Activated B cell treated with CpG ODN at 0.5 μM for 24 hours (primary cell): ENCODE measurements at places on chromosomes 4 and X.

GRCh38 chrX:130100180-130100579 is 10.1 kb downstream of the ELF4 start:
- H3K4me1 ChIP-seq, result peaks cover 63% of the 10 kb centered on the region
- no peak for DNase-seq
- H3K27ac ChIP-seq, result peak overlapping the region; percentile 18

GRCh38 chr4:111689214-111689613 is 456.0 kb upstream of the FAM241A start:
- H3K27me3 ChIP-seq, result no peaks in the 10 kb centered on the region
- H3K36me3 ChIP-seq, result no peaks in the 10 kb centered on the region
- H3K4me1 ChIP-seq, result no peaks in the 10 kb centered on the region
- DNase-seq, result no peak

GRCh38 chr4:122728856-122729255 is 3.6 kb upstream of the BBS12 start:
- no peak overlapping the region for H3K27ac ChIP-seq
- no peak overlapping the region for H3K4me3 ChIP-seq
- no peak for DNase-seq
- H3K27me3 ChIP-seq, result peaks cover 17% of the 10 kb centered on the region

GRCh38 chr4:57320217-57320616 is 210.0 kb upstream of the IGFBP7 start:
- H3K36me3 ChIP-seq, result no peaks in the 10 kb centered on the region
- DNase-seq, result no peak
- no peak overlapping the region for H3K4me3 ChIP-seq
- H3K27me3 ChIP-seq, result no peaks in the 10 kb centered on the region
- H3K27ac ChIP-seq, result no peak overlapping the region
- no peaks in the 10 kb centered on the region for H3K4me1 ChIP-seq

- no peaks in the 10 kb centered on the region for H3K36me3 ChIP-seq
- no peak for DNase-seq
- no peak overlapping the region for H3K4me3 ChIP-seq
- H3K4me1 ChIP-seq, result no peaks in the 10 kb centered on the region
Observed at GRCh38 chrX:40908026-40908425, 172.7 kb upstream of the MED14 start.

- H3K4me3 ChIP-seq, result no peak overlapping the region
- DNase-seq, result no peak
- peaks cover 9% of the 10 kb centered on the region for H3K4me1 ChIP-seq
- peaks cover 22% of the 10 kb centered on the region for H3K27me3 ChIP-seq
- no peak overlapping the region for H3K27ac ChIP-seq
- no peaks in the 10 kb centered on the region for H3K36me3 ChIP-seq
Observed at GRCh38 chr4:86894455-86894854, 2.2 kb upstream of the C4orf36 start.

- no peaks in the 10 kb centered on the region for H3K4me1 ChIP-seq
- no peak overlapping the region for H3K27ac ChIP-seq
- DNase-seq, result no peak
- no peak overlapping the region for H3K4me3 ChIP-seq
Observed at GRCh38 chrX:47351706-47352105, 18.7 kb upstream of the ZNF157 start.

DNA sequence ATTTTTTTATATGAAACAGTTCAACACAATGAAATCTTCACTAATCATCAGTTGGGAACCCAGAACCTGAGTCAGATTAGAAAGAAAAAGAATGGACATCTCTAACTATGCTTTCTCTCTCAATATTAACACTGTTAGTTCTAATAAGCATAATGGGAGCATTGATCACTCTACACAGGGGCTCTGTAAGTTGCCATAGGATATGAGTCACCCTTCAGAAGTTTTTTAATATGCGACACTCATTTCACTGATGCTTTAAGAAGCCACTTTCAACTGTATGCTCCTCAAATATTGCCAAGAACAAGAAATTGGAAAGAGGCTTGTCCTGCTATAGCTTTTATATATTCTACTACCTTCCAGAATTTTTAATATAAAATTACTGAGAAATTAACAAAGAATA is 187.0 kb downstream of the AASDH start:
- H3K27me3 ChIP-seq, result no peaks in the 10 kb centered on the region
- DNase-seq, result no peak
- H3K4me3 ChIP-seq, result no peak overlapping the region
- peaks cover 3% of the 10 kb centered on the region for H3K4me1 ChIP-seq
- H3K36me3 ChIP-seq, result no peaks in the 10 kb centered on the region

- DNase-seq, result no peak
- H3K4me1 ChIP-seq, result no peaks in the 10 kb centered on the region
Observed at GRCh38 chrX:44705817-44706551, 137.8 kb upstream of the DUSP21 start.

- no peak overlapping the region for H3K4me3 ChIP-seq
- peaks cover 1% of the 10 kb centered on the region for H3K4me1 ChIP-seq
- H3K27ac ChIP-seq, result no peak overlapping the region
- H3K27me3 ChIP-seq, result no peaks in the 10 kb centered on the region
- DNase-seq, result no peak
- peaks cover 18% of the 10 kb centered on the region for H3K36me3 ChIP-seq
Observed at GRCh38 chrX:49106930-49107329, 16.6 kb downstream of the GPKOW start.

GRCh38 chr4:26941951-26942350 is 81.3 kb downstream of the STIM2 start:
- H3K4me3 ChIP-seq, result no peak overlapping the region
- H3K36me3 ChIP-seq, result peaks cover 14% of the 10 kb centered on the region
- no peaks in the 10 kb centered on the region for H3K27me3 ChIP-seq

- H3K27ac ChIP-seq, result no peak overlapping the region
- H3K27me3 ChIP-seq, result no peaks in the 10 kb centered on the region
- H3K36me3 ChIP-seq, result peaks cover 12% of the 10 kb centered on the region
- DNase-seq, result no peak
- H3K4me3 ChIP-seq, result no peak overlapping the region
Observed at GRCh38 chrX:155065035-155065734, 5.8 kb downstream of the CMC4 start.

- peaks cover 2% of the 10 kb centered on the region for H3K27me3 ChIP-seq
- DNase-seq, result no peak
- H3K4me3 ChIP-seq, result no peak overlapping the region
- H3K4me1 ChIP-seq, result peaks cover 31% of the 10 kb centered on the region
- no peaks in the 10 kb centered on the region for H3K36me3 ChIP-seq
Observed at GRCh38 chr4:54945838-54946237, 179.6 kb downstream of the KDR start.

DNA sequence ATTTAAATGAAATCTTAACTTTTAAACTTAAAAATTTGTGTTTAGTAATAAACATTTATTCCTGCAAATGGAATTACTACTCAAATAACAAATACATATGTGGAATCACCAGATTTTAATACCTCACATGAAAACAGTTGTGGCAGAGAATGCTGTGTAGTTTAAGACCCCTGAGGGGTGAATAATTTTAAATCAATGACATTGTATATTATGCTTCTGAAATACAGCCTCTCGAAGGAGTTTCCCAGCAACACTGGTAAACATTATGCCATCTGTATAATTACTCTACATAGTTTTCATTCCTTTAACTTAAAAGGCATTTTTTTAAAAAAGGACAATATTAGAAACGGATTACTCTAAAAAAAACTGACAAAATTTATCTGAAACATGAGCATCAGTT is 2313.3 kb downstream of the ARAP2 start:
- no peaks in the 10 kb centered on the region for H3K4me1 ChIP-seq
- H3K4me3 ChIP-seq, result no peak overlapping the region
- H3K27me3 ChIP-seq, result no peaks in the 10 kb centered on the region
- DNase-seq, result no peak

DNA sequence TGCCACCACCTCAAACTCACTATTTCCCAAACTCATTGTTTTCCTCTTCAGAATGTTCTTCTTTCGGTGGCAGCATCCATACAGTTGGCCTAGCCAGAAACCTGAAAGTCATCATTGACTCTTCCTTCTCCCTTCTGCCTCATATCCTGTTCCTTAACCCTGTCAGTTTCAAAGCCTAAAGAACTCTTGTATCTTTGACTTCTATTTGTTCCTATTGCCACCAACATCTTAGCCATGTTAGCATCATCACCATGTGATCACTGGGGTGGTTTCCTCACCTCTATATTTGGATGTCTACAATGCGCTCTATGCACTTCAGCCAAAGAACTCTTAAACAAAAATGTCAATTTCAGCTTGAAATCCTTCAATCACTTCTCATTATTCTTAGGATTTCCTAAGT is 29.0 kb downstream of the DDX60L start:
- peaks cover 6% of the 10 kb centered on the region for H3K4me1 ChIP-seq
- H3K27ac ChIP-seq, result no peak overlapping the region
- no peak for DNase-seq
- no peak overlapping the region for H3K4me3 ChIP-seq

- DNase-seq, result no peak
- no peak overlapping the region for H3K27ac ChIP-seq
- H3K27me3 ChIP-seq, result no peaks in the 10 kb centered on the region
- peaks cover 5% of the 10 kb centered on the region for H3K4me1 ChIP-seq
Observed at GRCh38 chrX:109841257-109841656, 108.2 kb upstream of the ACSL4 start.

GRCh38 chrX:51608766-51609165 is 9.9 kb downstream of the CENPVL3 start:
- H3K4me3 ChIP-seq, result no peak overlapping the region
- H3K27me3 ChIP-seq, result peaks cover 2% of the 10 kb centered on the region
- H3K36me3 ChIP-seq, result no peaks in the 10 kb centered on the region
- H3K27ac ChIP-seq, result no peak overlapping the region

GRCh38 chr4:78667325-78667724 is 108.8 kb upstream of the BMP2K start:
- H3K4me1 ChIP-seq, result peaks cover 85% of the 10 kb centered on the region
- peak overlapping the region; percentile 83 for H3K27ac ChIP-seq
- no peak for DNase-seq

DNA sequence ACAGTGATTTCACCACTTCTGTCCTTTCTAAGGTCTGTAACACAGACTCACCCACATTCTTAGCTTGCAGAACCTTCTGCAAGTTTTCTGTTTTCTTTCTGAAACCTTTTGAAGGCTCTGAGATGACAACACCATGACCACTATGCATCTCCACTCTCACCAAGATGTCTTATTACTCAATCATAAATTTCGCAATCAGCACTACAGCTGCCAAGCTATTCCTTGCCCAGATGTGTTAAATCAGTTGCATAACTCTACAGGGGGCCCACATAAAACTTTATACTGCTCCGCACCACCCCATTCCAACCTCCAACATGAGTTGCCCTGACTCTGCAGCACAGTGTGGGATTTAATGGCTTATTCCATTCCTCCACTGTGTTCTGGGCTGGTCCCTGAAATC is 229.9 kb downstream of the COL25A1 start:
- no peaks in the 10 kb centered on the region for H3K36me3 ChIP-seq
- DNase-seq, result no peak
- H3K4me1 ChIP-seq, result no peaks in the 10 kb centered on the region
- no peak overlapping the region for H3K27ac ChIP-seq

GRCh38 chr4:77790146-77790545 is 29.0 kb downstream of the CNOT6L start:
- peaks cover 17% of the 10 kb centered on the region for H3K36me3 ChIP-seq
- no peak for DNase-seq
- no peaks in the 10 kb centered on the region for H3K27me3 ChIP-seq
- H3K4me1 ChIP-seq, result peaks cover 42% of the 10 kb centered on the region
- H3K27ac ChIP-seq, result no peak overlapping the region

DNA sequence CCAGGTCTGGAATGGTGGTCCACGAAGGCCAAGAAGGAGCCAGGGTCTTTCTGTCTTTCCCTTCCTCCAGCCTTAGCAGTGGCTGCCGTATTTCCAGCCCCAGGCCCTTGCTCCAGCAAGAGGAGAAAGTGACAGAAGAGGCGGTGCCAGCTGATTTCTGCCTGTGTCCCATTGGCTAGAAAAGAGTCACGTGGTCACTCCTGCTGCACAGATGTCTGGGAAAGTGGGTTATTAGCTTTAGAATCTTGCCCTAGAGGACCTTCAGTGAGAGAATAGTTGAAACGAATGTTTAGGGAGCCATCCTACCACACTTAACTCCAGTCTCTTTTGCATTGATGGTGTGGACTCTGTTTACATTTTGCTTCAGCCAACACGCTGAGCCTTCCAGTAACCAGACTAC is 99.3 kb upstream of the BCOR start:
- DNase-seq, result no peak
- H3K4me1 ChIP-seq, result peaks cover 9% of the 10 kb centered on the region
- H3K36me3 ChIP-seq, result no peaks in the 10 kb centered on the region
- no peaks in the 10 kb centered on the region for H3K27me3 ChIP-seq

- peaks cover 4% of the 10 kb centered on the region for H3K4me1 ChIP-seq
- no peak overlapping the region for H3K4me3 ChIP-seq
- DNase-seq, result no peak
- H3K36me3 ChIP-seq, result no peaks in the 10 kb centered on the region
Observed at GRCh38 chrX:149073479-149073878, 431.6 kb downstream of the IDS start.

DNA sequence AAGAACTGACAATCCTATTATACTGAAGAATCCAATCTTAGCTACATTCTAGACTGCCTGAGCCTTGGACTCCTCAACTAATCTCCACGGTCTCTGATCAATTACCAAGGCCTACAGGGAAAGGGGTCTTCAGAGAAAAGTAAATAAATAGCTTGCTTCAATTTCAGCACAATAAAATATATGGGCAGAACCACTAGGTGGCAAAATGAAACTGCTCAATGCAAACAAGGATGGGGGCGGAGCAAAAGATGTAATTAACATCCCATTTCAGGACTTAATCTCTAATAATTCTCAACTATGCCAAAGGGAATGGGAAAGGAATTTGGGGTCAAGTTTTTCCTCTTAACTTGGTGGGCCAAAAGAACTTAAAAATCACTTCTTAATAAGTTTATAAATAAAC is 78.4 kb upstream of the MAP3K15 start:
- H3K4me1 ChIP-seq, result peaks cover 2% of the 10 kb centered on the region
- no peak overlapping the region for H3K27ac ChIP-seq
- no peak overlapping the region for H3K4me3 ChIP-seq
- peaks cover 39% of the 10 kb centered on the region for H3K36me3 ChIP-seq
- DNase-seq, result no peak

DNA sequence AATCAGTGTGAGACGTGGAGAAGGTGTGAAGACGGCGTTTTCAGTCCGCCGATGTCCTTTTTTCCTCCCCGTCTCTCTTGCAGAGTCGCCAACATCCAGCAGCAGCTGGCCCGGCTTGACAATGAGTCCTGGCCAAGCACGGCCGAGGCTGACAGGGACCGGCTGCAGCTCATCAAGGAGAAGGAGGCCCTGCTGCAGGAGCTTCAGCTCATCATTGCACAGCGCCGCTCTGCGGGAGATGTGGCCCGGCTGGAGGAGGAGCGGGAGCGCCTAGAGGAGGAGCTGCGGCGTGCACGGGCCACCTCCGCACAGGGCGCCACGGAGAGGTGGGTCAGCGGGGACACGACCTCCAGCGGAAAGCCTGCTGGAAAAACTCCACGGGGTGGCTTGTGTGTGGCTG is 47.1 kb upstream of the CLCN4 start:
- DNase-seq, result no peak
- no peaks in the 10 kb centered on the region for H3K27me3 ChIP-seq
- peak overlapping the region; percentile 44 for H3K4me3 ChIP-seq
